NT2/D1 (cell line): ENCODE measurements at places on chromosomes 3 and 15.

- DNase-seq = no peak
These were observed 42.4 kb downstream of the RASA2 start for GRCh38 chr3:141529256-141529655.

GRCh38 chr15:37103475-37104423 lies 3.4 kb upstream of the MEIS2 start:
- no peak for DNase-seq

DNA sequence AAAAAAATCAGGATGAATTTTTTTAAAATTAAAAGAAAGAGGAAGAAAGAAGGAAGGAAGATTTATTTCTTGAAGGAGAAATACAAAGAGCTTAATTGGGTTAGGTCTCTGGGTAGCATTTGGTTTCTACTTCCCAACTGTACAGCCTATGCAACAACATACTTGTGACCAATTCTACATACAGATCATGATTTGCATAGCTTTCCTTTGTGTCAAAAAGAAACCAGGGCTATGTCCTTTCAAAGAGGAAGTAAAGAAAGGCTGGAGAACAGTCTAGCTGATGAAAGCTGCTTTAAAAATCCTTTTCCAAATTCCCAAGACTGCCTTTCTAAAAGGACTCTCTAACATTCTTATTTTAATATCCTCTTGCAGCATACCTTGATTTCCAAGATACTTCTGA lies 6.1 kb upstream of the HGD start:
- DNase-seq = no peak

DNA sequence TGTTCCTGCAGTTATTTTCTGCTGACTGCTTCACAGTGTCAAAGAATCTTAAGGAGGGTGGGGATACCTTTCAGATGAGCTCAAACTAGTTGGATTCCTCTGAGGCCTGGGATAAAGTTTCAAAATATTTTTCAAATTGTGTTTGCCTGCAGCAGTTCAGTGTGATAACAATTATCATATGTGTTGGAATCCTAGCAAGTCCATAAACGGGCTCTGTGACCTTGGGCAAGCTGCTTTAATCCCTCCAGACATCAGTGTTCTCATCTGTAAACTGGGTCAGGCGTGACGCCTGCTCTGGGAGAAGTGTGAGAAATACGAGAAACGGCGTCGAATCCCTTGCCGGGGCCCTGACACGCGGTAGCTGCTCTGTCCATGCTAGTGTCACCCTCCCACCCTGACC lies 153.5 kb downstream of the UACA start:
- no peak for DNase-seq
